ENCODE measurements at places on chromosomes 3 and 15.

- DNase-seq, result no peak
These were observed 11.3 kb downstream of the SHISA5 start for GRCh38 chr3:48492461-48493202.

DNA sequence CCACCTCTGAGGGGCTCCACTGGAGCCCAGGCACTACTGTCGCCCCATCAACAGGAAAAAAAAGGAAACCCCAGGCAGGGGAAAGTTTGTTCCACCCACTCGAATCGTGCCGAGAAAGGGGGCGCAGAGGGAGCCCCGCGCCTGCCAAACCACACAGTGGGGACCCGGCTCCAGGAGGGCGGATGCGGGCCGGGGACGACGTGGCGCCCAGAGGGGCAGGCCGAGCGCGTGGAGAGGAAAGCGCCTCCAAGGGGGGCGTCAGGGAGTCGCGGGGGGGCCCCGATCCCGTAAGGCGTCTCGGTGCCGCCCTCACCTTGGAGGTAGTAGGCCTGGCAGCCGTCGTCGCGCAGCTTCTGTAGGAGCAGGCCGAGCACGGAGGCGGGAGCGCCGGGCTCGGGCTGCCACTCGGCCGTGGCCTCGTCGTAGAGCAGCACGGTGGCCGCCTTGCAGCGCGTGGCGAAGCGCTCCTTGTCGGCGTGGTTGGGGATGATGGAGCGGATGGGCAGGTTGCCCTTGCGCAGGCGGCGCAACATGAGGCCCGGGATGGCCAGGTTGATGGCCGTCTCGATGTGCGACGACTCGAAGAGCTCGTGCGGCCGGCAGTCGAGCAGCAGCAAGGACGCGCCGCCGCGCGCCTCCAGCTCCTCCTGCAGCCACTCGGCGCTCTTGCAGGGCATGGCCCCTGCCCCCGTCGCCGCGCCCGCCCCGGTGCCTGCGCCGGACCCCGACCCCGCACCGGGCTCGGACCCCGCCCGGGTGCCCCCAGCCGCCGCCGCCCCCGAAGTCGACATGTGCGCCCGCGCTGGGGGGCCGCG lies 627 bp downstream of the DUSP7 start:
- DNase-seq, result peak; percentile 58

DNA sequence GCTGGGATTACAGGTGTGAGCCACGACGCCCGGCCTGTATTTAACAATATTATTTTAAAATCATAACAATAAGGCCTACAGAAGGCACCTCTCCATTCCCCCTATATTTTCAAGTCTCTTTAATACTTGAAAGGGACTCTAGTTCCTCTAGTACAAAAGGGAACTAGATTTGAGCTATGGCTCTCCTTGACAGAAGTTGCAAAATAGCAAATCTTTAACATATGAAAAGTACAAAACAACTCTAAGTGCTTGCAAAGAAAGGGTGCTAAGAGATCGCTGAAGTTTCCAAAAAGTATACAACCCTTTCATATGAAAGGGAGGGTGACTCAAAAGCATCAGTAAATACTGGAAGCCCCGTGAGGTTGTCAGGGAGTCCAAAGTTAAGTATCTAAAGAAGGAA lies 23.8 kb downstream of the AP3S2 start:
- no peak for DNase-seq

GRCh38 chr15:82043130-82043673 lies 2.6 kb downstream of the MEX3B start:
- no peak for DNase-seq

GRCh38 chr3:134486577-134487041 lies 752 bp downstream of the CEP63 start:
- DNase-seq, result peak; percentile 47

GRCh38 chr3:160616311-160616710 lies 50.9 kb upstream of the KPNA4 start:
- DNase-seq, result no peak

DNA sequence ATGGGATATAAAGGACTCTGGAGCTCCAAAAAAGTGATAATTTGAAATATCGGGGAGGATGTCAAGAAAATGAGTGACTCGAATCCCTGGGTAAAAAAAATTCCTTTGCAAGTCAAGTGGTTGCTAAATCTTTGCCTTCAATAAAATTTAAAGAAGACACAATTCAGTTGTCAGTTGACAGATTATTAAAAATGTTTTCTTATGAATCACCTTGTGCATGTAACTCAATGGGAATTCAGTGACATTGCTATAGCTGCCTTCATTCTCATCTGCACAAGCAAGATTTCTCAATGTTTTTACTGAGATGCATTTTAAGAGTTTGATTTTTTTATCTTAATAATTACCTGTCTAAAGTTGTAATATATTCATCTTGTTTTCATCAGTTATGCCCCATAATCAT lies 264.0 kb upstream of the IL12A start:
- no peak for DNase-seq

GRCh38 chr3:108093021-108093420 lies 2.2 kb upstream of the CD47 start:
- no peak for DNase-seq

GRCh38 chr15:78317145-78317836 lies 17.9 kb upstream of the SKIC8 start:
- DNase-seq, result no peak

GRCh38 chr15:65132878-65133547 lies 595 bp downstream of the PDCD7 start:
- DNase-seq, result peak; percentile 71

DNA sequence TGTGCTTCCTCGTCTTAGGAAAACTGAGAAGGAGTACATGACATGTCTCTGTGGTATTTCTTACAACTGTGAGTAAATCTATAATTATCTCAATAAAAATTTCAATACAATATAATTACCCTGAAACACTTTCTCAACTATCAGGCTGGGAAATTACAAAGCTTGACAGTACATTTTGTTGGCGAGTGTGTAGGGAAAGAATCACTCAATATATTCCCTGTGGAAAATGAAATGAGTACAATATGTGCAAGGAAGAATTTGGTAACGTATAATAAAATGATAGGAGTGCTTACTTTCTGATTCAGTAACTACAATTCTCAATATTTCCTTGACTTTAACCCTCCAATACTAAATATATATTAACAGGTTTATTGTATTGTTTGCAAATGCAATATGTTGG lies 818.2 kb upstream of the CADM2 start:
- no peak for DNase-seq

GRCh38 chr3:124395162-124395561 lies 335.1 kb upstream of the UMPS start:
- DNase-seq, result no peak

GRCh38 chr3:81953111-81953510 lies 191.7 kb upstream of the GBE1 start:
- DNase-seq, result no peak

GRCh38 chr3:48505968-48506504 lies 2.1 kb upstream of the SHISA5 start:
- DNase-seq, result no peak

- DNase-seq, result no peak
These were observed 5.4 kb downstream of the CCDC12 start for GRCh38 chr3:46971151-46971550.

- DNase-seq, result peak; percentile 47
These were observed 959 bp downstream of the SFMBT1 start for GRCh38 chr3:53044711-53045517.

GRCh38 chr3:113783463-113783862 lies 36.6 kb downstream of the ATP6V1A start:
- peak; percentile 90 for DNase-seq

DNA sequence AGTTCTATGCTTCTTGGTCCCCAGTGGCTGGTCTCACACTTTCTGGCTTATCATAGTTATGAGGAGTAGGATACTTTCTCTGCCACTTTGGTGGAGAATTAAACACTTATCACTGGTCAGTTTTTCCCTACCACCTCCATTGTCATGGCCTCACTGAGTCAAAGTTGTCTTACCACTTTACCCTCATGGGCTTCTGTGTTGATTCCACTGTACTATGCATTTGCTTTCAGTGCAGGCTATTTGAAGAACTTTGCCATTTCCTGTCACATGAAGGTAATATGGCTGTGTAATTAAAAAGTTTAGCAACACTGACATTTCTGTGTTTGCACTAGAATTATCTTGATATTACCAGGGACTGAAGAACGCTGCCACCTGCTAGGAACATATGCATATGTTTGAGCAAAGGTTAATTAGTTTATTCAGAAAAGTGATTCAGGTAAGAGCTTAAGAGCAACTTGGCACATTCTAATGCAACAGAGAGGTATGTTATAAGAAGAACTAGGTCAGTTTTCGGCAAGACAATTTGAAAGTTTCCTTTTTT lies 377.3 kb downstream of the PDCD6IP start:
- DNase-seq, result no peak

GRCh38 chr3:194489736-194490612 lies 3.2 kb upstream of the ATP13A3 start:
- DNase-seq, result peak; percentile 63

DNA sequence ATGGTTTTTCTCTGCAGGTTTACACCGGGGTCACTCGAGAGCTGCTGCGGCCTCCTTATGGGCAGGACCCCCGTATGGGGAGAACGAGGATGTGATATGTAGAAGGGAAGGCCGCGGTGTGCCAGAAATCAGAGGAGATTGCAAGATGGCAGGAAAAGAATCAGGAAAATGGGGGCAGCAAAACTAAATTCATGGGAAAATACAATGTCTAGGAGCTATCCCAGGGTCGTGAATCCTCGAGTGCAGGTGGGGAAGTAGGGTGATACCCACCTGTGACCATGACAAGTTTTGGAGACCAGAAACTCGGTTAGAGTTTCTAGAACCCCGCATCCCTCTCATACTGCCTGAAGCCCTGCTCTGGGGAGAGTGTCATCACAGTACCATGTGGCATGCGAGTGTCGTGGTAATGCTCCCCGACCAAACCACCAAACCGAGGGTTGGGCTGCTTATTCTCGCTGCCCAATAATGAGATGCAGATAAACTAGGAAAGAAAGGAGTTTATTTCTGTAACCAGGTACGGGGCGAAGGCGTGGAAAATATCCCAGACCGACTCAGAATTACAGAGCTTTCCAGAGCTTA lies 781 bp downstream of the TRNT1 start:
- no peak for DNase-seq

DNA sequence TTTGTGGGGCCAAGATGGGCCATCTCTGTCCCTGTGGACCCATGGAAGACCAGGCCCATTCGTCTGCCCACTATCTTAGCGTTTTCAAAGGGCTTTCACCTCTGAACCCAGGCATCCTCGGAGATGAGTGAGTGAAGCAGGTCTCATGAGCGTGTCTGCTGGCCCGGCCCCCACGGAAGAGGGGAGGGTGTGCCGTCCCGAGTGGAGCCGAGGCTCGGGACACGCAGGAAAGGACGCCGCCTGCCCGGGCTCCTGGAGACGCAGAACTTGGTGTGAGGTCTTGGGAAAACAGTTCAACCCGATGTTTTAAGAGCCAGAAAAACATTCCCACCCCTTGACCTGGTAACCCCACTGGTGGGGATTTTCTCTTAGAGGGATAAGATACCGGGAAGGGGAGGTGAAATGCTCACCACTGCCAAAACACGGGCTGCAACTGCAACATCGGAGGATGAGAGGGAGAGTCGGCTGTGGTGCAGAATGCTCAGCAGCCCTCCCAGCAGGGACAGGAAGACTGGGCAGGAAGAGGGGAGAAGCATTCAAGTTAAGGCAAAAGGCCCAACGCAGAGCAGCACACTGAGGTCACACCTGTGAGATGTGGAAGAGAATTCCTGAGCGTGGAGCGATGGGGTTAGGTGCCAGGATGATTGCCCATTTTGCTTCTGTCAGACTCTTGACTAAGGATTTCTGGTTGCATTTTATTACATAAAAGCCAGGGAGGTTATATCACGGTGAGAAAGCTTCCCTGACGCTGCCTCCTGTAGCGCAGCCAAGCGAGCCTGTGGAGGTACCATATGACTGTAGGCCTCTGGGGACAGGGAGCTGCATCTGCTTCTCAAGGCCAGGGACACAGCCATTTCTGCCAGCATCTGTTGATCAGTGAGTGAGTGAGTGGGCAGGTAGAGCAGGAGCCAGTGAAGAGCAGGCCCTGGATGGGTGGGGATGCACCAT lies 14.1 kb upstream of the STAB1 start:
- DNase-seq, result no peak

- peak; percentile 94 for DNase-seq
These were observed 258.6 kb upstream of the RASGRP1 start for GRCh38 chr15:38823263-38823662.

GRCh38 chr15:90262426-90262825 lies 3.0 kb upstream of the NGRN start:
- DNase-seq, result no peak

DNA sequence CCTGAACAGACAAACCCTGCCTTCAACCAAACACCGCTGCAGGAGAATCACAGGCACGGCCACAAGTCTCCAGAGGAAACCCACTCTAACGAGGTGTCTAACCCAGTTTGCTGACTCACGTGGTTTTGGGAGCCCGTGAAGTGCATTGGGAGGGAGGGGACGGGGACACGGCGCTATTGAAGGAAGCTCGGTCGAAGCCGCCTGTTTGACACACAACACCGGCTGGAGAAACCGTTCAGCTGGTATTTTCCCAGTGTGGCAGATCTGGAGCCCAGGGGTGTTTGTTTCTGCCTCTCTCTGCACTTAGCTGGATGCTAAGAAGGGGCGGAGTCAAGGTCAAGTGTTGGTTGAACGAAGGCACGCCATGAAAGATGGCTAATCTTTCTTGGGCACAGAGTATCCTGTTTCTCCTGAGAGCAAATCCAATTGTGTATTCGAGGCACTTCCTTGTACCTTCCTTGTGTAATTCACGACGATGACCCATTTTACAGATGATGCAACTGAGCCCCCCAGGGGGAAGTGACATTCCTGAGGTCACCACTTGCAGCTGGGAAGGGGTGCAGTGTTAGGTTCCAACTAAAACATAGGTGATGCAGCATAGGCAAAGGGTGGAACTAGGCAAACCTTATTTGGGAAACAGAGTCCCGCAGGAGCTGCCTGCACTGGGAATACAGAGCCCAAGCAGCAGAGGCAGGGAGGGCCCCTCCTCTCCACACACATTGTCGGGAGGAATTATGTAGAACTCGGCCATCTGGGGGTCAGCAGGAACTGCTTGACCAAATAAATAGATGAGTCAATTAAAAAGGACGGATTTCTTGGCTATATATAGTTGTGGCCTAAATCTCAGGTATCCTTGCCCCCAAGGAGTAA lies 22.5 kb downstream of the SLC6A6 start:
- no peak for DNase-seq

DNA sequence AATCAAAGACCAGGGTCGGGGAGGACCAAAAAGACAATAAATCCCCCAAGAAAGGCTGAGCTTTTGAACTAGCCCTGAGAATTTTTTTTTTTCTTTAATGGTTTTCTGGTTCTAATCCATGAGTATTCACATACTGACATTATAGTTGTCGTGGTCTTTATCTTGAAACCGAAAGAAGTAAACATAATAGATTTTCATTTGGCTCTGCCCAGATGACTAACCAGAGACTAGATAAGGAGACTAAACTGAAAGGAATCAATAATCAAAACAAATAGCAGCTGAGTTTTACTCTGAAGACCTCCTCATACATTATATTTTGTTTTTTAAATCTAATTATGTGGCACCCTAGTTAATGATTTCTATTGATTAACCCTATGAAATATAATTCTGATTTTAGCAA lies 381.4 kb downstream of the CNTN3 start:
- DNase-seq, result no peak

DNA sequence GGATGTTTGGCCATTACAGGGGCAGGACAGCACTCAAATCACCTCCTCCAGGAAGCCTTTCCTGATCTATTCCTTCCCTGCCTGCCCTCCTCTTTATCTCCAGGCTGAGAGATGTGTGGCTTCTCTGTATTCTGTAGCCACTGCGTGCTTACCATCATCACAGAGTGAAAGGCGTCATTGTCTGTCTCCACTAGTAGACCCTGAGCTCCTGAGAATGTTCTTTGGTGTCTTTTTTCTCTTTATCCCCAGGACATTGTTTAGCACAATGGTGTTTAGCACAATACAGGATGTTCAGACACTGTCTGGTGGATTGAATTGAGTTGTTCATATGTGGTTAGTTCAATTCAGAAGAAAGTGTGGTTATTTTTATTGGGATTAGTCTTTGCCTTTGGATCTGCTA lies 26.2 kb upstream of the LARS2 start:
- DNase-seq, result no peak
